Cerebellum (tissue), 4 donors: ENCODE measurements at places on chromosomes 16 and 17. TPM values are rescaled to one million over a fixed set of nuclear protein-coding genes. Genes with fewer than 3 reads are reported as not detected.

The NHLRC4 gene
- 0.27 TPM for total RNA-seq

GRCh38 chr17:79803421-79803996, 6.6 kb upstream of the CBX8 start:
- DNase-seq, result no peak

GRCh38 chr16:914440-914839, 56.3 kb downstream of the LMF1 start:
- DNase-seq, result no peak

The TMC8 gene
- 1.6 TPM for total RNA-seq

- DNase-seq, result no peak
Measured at GRCh38 chr17:74478420-74479100, 12.1 kb downstream of the CD300A start.

The RUNDC3A gene
- total RNA-seq, result 40.3 TPM

The DPEP3 gene
- not detected for total RNA-seq

The MCRIP1 gene
- total RNA-seq, result 64.7 TPM

- no peak for DNase-seq
Measured at GRCh38 chr17:66602659-66603384, 232.1 kb upstream of the CACNG5 start.

GRCh38 chr17:77892469-77893143, 65.9 kb upstream of the TNRC6C start:
- DNase-seq, result no peak

DNA sequence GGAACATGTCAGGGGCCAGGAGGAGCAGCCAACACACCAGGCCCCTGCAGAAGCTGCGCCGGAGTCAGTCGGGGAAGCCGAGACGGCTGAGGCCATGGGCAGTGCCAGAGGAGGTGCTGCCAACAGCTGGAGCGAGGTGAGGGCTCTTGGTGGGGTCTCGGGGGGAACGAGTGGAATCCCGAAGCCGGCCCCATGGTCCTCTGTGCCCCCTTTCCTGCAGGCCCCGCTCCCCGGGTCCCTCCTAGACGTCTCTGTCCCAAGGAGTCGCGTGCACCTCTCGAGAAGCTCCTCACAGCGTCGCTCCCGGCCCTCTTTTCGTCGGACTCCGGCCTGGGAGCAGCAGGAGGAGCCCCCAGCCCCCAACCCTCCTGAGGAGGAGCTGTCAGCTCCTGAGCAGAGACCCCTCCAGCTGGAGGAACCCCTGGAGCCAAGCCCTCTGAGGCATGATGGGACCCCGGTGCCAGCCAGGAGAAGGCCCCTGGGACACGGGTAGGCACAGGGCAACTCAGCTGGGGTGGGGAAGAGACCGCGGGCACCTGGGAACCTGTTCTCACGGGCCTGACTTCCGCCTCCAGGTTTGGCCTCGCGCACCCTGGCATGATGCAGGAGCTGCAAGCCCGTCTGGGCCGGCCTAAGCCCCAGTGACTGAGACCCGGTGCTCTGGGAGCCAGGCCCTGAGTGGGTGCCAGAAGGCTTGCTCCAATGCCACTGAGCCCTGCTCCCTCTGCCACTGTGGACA, 3.6 kb downstream of the APOBR start:
- no peak for DNase-seq

DNA sequence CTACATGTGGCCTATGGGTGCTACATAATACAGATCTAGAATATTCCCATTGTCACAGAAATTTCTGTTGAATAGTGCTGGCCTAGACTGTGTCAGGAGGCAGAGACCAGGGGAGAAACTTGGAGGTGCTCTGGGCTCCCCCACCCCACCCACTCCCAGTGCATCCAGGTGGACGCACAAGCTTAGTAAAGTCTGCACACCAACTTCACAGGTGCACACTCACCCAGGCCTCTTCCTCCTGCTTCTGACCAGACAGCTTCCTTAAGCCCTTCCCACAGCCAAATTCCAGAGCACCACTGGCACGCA, 7.6 kb upstream of the CNP start:
- no peak for DNase-seq

The CIITA gene
- 0.36 TPM for total RNA-seq

GRCh38 chr17:58314706-58315015, 13.9 kb downstream of the TSPOAP1 start:
- DNase-seq, result no peak

The INCA1 gene
- 0.27 TPM for total RNA-seq

The GLTPD2 gene
- total RNA-seq, result not detected
